ENCODE measurements at places on chromosomes 2 and 18. TPM values are rescaled to one million over a fixed set of nuclear protein-coding genes. Genes with fewer than 3 reads are reported as not detected.

NAB1 gene
- 35.2 TPM for total RNA-seq

FOXI3 gene
- total RNA-seq = 0.06 TPM

HOXD9 gene
- 1.1 TPM for total RNA-seq

TEKT4 gene
- not detected for total RNA-seq

UGT1A1 gene
- 0.51 TPM for total RNA-seq

SLC40A1 gene
- 2.0 TPM for total RNA-seq

SLC4A3 gene
- 3.6 TPM for total RNA-seq

ZNF396 gene
- 0.89 TPM for total RNA-seq

CROCC2 gene
- not detected for total RNA-seq

VSNL1 gene
- not detected for total RNA-seq

CXCR4 gene
- total RNA-seq = 1.0 TPM

ALKAL2 gene
- total RNA-seq = not detected

RFTN2 gene
- not detected for total RNA-seq

ACMSD gene
- total RNA-seq = not detected

ZSWIM2 gene
- not detected for total RNA-seq

TFPI gene
- total RNA-seq = 35.2 TPM

DTNB gene
- total RNA-seq = 9.0 TPM

KHK gene
- 9.8 TPM for total RNA-seq

IL36A gene
- total RNA-seq = not detected

CRYGC gene
- total RNA-seq = not detected

RGPD8 gene
- 3.1 TPM for total RNA-seq

DHRS9 gene
- 3.3 TPM for total RNA-seq

HOXD13 gene
- 0.18 TPM for total RNA-seq

ITGA4 gene
- 1.4 TPM for total RNA-seq

MARCO gene
- not detected for total RNA-seq

B3GNT7 gene
- total RNA-seq = 2.2 TPM

PLEK gene
- not detected for total RNA-seq

RGPD4 gene
- total RNA-seq = not detected

GNLY gene
- not detected for total RNA-seq

ZNF892 gene
- 0.92 TPM for total RNA-seq

CCDC74B gene
- total RNA-seq = 6.4 TPM

IL1R2 gene
- total RNA-seq = 1.1 TPM

UGT1A8 gene
- 0.10 TPM for total RNA-seq

GCG gene
- total RNA-seq = not detected

RUFY4 gene
- total RNA-seq = not detected

ARL5A gene
- 20.4 TPM for total RNA-seq

KIF1A gene
- 0.71 TPM for total RNA-seq

PLA2R1 gene
- 2.1 TPM for total RNA-seq

RAB27B gene
- 13.1 TPM for total RNA-seq

ATRAID gene
- 211 TPM for total RNA-seq

DPYSL5 gene
- 5.6 TPM for total RNA-seq

THSD7B gene
- total RNA-seq = not detected

CCDC138 gene
- 7.4 TPM for total RNA-seq

MCM6 gene
- 55.6 TPM for total RNA-seq

FAM228A gene
- total RNA-seq = not detected

TUBA3E gene
- 6.9 TPM for total RNA-seq

ITPRID2 gene
- 51.2 TPM for total RNA-seq

TXNDC2 gene
- total RNA-seq = 0.06 TPM

AOX1 gene
- 4.6 TPM for total RNA-seq

TGFA gene
- total RNA-seq = 4.6 TPM

WDR35 gene
- total RNA-seq = 13.8 TPM

FAM210A gene
- total RNA-seq = 24.1 TPM

DOCK10 gene
- total RNA-seq = 23.3 TPM

TMEM37 gene
- total RNA-seq = 2.7 TPM

CAPN14 gene
- 0.04 TPM for total RNA-seq

PLEKHA3 gene
- total RNA-seq = 17.1 TPM

Measured in A549 treated with AZD2906 at 1 μM for 4 hours (cell line).